ENCODE measurements at places on chromosomes 12 and 14. TPM values are rescaled to one million over a fixed set of nuclear protein-coding genes. Genes with fewer than 3 reads are reported as not detected.
A peak's percentile ranks its signal among the peaks of the same experiment; 100 is the strongest.

Gene PTPRO
- not detected for polyA plus RNA-seq

Gene KCTD10
- 81.1 TPM for polyA plus RNA-seq

Gene OR8S1
- not detected for polyA plus RNA-seq

Gene HPD
- not detected for polyA plus RNA-seq

Gene LRRK2
- 1.8 TPM for polyA plus RNA-seq

Gene SDS
- polyA plus RNA-seq, result not detected

Gene GPR132
- not detected for polyA plus RNA-seq

GRCh38 chr12:126747530-126748149 lies 1519.3 kb upstream of the TMEM132C start:
- DNase-seq, result peak; percentile 45

- no peak for DNase-seq
These were observed 26.3 kb downstream of the RBM19 start for GRCh38 chr12:113939867-113940266.

DNA sequence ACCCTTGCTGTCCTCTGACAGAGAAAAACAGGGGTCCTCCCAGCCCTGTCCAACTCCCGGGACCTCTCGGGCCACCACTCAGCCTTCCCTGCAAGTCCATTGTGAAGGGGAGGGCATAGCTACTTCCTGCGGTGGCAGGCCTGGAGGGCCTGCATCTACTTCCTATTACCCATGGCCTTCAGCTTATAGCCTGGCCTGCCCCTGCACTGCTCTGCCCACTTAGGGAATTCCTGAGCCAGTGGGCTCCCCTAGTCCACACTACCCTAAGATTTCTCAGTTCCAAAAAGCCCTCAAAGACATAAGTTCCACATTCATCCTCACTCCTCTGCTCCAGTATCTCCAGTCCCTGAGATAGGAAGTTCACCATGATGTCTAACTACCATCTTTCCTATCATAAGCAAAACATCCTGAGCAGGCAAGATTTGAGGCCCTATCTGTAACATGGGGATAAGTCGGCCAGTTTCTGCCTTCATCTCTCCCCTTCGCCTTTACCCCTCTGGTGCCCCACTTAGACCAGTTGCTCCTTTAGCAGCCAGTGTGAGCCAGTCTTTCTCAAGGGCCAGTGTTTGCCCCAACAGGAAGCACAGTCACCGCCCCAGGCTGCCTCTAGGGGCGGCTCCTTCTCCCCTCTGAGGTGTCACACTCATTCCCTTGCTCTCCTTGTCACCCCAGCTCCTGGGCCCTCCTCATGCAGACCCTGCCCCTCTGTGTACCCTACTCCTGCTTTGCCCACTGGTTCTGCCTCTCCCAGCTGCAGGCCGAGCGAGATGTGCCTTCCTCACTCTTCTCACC lies 10.9 kb downstream of the HDAC7 start:
- peak; percentile 80 for DNase-seq

GRCh38 chr14:80491650-80492049 lies 280.3 kb upstream of the DIO2 start:
- peak; percentile 10 for DNase-seq

DNA sequence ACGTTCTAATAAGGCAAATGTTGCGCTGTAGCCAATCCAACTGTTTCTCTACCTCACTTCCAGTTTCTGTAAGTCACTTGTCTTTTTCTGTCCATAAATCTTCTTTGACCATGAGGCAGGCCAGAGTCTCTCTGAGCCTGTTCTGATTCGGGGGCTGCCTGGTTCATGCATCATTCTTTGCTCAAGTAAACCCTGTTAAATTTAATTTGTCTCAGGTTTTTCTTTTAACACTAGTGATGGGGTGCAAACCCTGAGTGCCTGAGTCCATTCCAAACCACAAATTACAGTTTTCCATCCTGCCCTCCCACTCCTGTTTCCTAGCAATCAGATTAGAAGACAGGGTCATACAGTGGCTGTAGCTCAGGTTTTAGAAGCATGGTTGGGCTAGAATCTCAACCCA lies 41.9 kb downstream of the VWF start:
- no peak for DNase-seq

GRCh38 chr12:88366101-88366500 lies 214.2 kb downstream of the KITLG start:
- DNase-seq, result no peak

- peak; percentile 91 for DNase-seq
These were observed at the start of gene VASH1 for GRCh38 chr14:76761136-76761959. Gene VASH1 (plus strand): TSS chr14:76761468. CDS start chr14:76762822, 1,354 bp downstream.

- DNase-seq, result peak; percentile 69
These were observed 354.3 kb downstream of the CEP128 start for GRCh38 chr14:80587096-80587724.

DNA sequence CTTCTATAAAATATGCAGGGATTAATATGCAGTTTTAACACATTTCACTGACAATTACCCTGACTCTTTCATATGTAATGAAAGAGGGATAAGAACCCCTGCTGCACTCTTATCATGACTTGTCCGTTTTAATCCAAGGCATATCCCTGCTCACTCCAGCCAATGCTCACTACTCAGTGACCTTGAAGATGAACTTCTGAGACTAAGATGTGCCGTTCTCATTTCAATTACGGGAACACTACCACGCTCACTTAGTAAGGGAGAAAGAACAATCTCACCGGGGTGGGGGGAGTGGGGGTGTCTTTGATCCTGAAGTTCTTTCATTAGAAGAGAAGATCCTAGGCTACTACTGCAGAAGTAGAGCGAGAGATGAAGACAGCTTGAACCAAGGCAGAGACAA lies 50.5 kb downstream of the PKP2 start:
- no peak for DNase-seq

DNA sequence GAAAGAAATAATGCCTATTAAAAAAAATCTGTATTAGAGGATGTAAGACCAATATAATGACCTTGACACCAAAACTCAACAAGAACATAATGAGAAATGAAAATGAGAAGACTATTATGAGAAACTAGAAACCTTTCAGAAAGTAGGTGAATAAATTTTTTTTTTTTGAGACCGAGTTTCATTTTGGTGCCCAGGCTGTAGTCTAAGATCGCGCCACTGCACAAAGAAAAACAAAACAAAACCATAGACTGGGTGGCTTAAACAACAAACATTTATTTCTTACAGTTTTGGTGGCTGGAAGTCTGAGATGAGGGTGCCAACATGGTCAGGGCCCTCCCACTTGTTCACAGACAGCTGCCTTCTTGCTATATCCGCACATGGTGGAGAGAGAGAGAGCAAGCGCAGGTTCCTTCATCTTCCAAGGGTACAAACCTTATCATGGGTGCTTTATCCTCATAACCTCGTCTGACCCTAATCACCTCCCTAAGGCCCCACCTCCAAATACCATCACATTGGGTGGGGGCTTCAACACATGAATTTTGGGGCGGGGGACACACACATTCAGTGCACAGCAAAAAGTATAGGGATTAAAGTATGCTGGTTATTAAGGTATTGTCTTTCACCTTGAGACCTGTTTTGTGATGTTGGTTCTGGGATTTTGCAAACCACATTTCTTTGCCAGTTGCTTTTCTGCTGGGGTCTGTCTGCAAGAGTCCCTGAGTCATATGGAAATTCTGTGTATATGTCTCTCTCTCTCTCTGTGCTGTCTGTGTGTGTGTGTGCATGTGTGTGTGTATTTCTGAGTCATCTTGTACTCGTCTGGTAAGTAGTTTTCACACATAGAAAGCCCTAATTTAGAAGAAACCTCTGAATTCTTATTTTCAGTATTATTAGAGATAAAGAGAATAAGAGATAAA lies 26.2 kb downstream of the ZCRB1 start:
- peak; percentile 57 for DNase-seq

GRCh38 chr12:78835493-78835892 lies 29.1 kb upstream of the SYT1 start:
- DNase-seq, result no peak

- DNase-seq, result peak; percentile 1
These were observed 468.7 kb downstream of the NOVA1 start for GRCh38 chr14:26128931-26129671.

DNA sequence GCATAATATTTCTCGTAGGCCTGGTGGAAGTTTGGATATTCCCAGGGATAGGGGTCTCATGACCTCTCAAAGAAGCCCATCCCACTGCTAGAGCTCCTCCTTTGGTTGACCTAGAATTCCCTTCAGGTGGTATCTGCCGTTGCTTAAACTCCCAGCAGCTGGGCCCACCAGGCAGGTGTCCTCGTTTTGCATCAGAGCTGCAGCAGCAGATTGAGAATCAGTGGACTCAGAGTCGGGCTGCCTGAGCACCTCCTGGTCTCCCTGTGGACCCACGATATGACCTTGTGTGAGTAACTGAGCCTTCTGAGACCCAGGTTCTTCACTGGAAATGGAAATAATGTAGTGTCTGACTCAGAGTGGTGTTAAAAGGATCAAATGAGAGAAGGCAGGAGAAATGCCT lies 132.7 kb downstream of the PAPOLA start:
- no peak for DNase-seq

DNA sequence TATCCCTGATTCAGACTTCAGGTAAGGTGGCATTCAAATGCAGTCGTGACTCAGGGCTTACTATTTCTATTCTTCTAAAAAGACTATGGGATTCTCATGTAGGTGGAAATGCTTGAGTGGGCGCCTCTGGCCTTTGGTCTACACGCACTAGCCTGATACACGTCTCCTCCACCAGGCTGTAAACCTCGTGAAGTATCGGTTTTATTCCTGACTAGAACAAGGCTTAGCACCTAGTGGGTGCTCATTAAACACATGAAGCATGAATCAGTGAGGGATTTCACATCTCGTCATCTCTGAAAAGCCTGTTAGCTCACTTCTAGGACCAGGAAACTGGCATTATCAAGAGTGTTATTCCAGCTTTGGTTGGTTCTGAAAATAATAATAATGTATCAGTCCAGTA lies 17.7 kb upstream of the HNF1A start:
- no peak for DNase-seq

- no peak for DNase-seq
These were observed 6.0 kb downstream of the PLEKHH1 start for GRCh38 chr14:67539116-67539515.

- DNase-seq, result no peak
These were observed 476.5 kb downstream of the APAF1 start for GRCh38 chr12:99121546-99121945.

DNA sequence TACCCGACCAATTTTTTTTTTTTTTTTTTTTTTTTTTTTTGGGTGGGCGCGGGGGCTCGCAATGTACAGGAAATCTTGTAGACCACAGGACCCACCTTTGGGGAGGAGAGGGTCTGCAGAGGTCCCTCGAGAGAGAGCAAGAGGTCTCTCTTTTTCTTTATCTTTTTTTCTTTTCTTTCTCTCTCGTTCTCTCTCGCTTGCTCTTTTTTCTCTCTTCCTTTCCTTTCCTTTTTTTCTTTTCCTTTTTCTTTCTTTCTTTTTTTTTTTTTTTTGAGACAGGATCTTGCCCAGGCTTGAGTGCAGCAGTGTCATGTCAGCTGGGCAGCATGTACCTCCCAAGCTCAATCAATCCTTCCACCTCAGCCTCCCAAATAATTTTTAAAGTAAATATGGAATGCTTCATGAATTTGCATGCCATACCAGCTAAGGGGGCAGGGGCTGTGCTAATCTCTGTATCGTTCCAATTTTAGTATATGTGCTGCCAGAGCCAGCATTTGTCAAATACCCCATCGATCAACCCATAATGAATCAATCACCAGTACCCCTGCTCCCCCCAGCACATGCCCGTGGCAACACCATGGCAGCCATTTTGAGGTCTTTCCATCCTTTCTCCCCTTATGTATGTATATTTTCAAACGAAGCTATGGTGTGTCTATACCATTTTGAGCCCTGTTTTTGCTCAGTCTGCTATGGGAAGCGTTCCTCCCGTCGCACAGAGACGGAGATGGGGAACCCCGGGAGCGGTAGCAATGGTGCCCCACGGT lies 9.3 kb downstream of the PAPLN start:
- no peak for DNase-seq

- no peak for DNase-seq
These were observed 29.5 kb downstream of the CACNA1C start for GRCh38 chr12:2082321-2082720.
